ENCODE measurements at places on chromosomes 2 and 18.

DNA sequence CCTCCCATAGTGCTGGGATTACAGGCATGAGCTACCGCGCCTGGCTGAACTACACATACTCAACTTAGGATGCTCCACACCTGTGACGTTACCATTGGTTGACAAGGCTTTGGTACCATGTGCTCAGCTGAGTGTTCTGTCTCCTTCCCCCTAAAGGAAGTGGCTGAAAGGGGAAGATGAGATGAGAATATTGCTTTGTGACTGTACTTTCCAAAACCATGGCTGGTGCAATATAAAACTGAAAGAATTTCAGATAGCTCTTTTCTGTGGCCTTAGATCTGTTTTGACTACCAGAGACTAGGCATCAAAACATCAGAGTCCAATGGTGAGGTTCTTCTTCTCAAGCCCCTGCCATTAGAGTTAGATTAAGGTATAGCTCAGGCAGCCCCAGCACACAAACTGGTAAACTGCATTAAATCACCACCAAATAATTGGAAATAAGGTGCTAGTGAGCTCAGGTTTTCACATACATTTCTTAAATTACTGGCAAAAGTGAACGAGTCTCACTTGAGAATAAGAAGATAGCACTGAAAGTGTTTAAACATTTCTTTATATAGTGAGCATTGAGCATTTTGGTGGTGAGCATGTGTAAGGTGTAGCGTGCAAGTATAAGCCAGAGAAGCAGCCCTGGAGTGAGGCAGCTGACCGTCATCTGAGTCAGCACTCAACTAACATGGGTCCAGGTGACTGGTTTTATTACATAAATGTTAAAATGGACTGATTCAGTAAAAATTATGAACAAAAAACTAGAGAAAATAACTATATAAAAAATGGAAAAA, 113.5 kb upstream of the FZD5 start:
- peak; percentile 63 for DNase-seq

GRCh38 chr2:54830546-54830945, 107.1 kb downstream of the EML6 start:
- no peak for DNase-seq

DNA sequence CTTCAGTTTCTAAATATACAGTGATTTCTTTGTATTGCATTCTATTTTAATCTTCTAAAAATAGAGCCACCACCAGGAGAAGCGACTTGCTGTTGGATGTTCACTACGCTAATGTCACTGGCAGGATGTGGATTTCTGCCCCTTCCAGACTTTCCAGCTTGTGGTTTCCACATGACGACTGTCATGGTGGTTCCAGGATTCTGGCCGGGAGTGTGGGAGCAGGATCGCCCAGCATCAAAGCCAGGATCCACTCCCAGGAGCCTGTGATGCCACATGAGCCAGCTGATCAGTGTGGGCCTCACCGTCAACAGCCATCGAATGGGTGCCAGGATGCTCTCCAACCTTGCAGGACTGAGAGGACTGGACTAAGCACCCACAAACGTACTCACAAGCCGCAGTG, 148.8 kb downstream of the HDAC4 start:
- DNase-seq, result no peak

DNA sequence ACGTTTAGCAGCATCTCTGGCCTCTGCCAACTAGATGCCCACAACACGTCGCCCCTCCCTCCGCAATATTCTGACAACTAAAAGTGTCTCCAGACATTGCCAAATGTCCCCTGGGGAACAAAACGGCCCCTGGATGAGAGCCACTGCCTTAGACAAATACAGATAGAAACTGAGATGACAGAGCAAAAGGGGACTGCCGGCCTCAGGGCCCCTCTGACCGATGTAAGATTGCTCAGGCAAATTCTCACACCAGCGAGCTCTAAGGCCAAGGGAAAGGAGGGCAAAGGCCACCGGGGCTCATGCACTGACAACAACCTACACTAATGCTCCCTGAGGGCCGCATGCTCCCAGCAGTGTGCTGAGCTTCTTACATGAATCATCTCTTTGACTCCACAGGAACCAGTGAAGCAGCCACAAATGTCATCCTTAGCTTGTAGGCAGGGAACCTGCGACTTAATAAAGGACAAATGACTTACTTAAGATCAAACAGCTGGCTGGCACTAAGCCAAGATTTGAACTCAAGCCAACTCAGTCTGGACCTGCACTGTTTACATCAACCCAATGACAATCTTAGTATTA, 228.5 kb downstream of the TTC32 start:
- no peak for DNase-seq

DNA sequence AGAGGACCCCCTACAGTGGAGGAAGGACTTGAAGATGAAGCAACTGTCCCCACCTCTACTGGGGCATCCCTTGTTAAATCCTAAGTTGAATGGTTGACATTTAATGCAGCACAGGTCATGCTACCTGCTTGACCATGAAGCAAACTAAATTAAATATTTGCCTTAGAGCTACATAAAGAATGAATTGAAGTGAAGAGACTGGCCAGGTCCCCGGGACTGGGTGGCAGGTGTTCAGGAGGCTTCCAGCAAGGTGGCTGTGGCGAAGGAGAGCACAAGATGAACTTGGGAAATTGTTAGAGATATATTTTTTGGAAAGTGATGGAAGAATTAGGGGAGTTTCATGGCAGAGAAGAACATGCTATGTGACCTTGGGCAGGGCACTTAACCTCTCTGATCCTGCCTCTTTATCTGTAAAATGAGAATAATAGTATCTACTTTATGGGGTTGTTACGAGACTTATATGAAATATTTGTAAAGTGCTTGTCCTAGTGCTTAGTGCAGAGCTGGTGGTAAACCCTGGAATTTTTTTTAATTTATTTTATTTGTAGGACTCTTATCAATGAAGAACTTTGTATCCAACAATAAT, 37.3 kb downstream of the EFR3B start:
- DNase-seq, result no peak

DNA sequence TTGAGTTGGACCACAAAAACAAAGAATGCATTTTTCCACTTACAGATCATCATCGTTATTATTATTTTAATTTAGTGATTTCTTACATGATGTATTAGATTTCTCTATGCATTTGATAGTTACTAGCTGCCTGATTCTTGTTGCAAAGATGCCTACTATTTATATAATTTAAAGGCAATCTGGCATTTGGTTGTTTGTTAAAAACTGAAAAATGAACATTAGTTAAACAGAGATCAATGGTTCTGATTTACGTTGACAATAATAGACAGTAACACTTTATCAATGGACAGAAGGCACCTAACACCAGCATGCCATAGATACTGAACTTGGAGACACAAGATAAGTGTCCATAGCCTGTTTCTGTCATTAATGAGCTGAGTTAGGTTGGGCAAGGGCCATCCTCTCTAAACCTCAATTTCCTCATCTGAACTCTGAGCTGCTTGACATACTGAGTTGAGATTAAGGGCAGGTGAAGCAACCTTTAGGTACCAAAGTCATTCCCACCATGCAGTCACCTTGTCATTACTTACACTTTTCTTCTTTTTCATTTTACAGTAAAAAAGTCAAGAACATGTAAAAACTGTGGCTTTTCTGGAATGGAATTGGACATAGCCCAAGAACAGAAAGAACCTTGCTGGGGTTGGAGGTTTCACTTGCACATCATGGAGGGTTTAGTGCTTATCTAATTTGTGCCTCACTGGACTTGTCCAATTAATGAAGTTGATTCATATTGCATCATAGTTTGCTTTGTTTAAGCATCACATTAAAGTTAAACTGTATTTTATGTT, 3.1 kb downstream of the CCL20 start:
- DNase-seq, result no peak

GRCh38 chr2:168716839-168717238, 85.6 kb upstream of the NOSTRIN start:
- DNase-seq, result no peak

DNA sequence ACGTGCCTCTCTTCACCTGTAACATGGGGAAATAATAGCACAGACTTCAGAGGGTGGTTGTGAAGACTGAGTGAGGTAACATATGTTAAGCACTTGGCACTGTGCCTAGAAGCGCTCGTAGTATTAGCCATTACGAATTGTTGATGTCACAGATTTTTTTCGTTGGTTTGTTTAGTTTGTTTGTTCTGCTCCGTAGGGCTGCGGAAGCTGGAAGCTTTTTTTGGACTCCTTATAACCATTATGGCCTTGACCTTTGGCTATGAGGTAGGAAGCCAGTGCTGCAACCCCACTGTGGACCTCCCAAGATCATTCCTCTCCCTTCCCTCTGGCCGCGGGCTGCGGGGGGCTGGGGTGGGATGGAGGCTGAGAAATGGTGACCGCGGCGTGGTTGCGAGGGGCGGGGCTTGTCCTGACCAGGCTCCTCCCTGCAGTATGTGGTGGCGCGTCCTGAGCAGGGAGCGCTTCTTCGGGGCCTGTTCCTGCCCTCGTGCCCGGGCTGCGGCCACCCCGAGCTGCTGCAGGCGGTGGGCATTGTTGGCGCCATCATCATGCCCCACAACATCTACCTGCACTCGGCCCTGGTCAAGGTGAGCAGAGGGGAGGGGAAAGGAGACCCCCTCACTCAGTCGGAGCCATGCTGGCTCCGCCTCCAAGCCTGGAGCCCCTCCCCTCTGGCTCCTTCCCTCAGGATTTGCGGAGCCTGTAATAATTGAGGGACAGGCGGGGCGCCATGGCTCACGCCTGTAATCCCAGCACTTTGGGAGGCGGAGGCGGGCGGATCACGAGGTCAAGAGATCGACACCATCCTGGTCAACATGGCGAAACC, 5.5 kb downstream of the SLC11A1 start:
- DNase-seq, result peak; percentile 66

DNA sequence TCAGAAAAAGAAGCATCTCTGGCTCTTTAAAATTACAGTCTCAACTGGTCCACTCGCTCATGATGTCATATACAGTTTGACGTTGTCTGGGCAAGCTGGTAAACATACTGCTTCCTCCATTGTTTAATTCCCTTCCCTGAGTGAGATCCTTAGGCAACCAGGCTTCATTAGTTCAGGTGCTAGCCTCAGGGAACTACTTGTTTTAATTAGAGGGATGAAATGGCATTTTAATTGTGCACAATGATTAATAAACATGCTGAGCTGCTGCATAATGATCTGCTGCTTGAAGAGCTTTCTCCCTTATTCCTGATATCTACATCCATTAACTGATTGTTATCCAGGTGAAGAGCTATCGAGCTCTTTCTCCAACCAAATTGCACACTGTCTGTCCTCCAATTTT, 195.6 kb upstream of the ETAA1 start:
- no peak for DNase-seq

- no peak for DNase-seq
Measured at GRCh38 chr2:46171996-46172546, 125.1 kb upstream of the EPAS1 start.

GRCh38 chr2:97845818-97846217, 132.4 kb downstream of the ZAP70 start:
- peak; percentile 24 for DNase-seq

GRCh38 chr2:21644266-21644665, 520.5 kb downstream of the TDRD15 start:
- no peak for DNase-seq

GRCh38 chr2:157933160-157933920, 57.2 kb upstream of the ACVR1 start:
- no peak for DNase-seq

- no peak for DNase-seq
Measured at GRCh38 chr18:75223687-75224347, 13.2 kb downstream of the TSHZ1 start.

GRCh38 chr2:52341732-52342131, 1309.8 kb upstream of the NRXN1 start:
- no peak for DNase-seq

- peak; percentile 61 for DNase-seq
Measured at GRCh38 chr2:69271831-69272257, 115.2 kb downstream of the GFPT1 start.

- DNase-seq, result no peak
Measured at GRCh38 chr18:53952700-53953099, 271.8 kb downstream of the MBD2 start.

GRCh38 chr2:149291881-149292280, 38.5 kb upstream of the LYPD6 start:
- DNase-seq, result no peak

DNA sequence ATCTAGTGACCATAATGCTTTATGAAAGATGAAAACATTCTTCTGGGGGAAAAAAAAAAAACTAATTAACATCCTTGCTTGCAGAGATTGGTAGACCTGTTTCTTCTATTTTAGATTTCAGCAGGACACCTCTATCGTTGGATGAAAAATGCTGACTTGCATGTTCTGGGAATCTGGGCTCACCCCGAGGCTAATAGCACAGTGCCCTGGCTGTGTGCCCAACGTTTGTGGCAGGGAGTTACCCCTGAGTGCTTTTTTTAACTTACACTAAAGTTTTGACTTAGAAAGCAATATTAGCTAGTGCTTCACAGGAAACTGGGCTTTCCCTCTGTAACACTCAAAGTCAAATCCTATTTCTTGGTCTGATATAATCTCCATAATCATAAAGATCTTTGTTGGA, 233.2 kb downstream of the SLC8A1 start:
- no peak for DNase-seq

- DNase-seq, result peak; percentile 75
Measured at GRCh38 chr2:10042301-10043161, 819 bp upstream of the KLF11 start.

DNA sequence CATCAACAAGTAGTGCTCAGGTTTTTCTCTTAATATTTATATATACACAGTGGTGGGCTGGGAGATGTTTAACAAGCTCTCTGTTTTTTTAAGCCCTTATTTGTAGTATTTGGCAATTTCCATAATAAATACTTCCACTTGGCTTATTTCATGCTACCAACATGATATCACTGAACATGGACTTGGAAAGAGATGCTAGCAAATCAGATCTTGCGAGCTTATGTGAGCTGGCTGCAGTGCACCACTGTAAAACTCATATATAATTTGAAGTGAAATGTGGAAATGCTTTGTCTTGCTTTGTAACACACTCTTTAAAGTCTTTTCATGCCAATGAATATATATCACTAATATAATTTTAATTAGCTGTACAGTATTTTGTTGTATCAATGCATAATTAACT, 155.7 kb downstream of the ALK start:
- no peak for DNase-seq

- DNase-seq, result peak; percentile 12
Measured at GRCh38 chr2:222609381-222609780, 46.5 kb downstream of the FARSB start.

- no peak for DNase-seq
Measured at GRCh38 chr18:33749834-33750233, 171.8 kb downstream of the ASXL3 start.

DNA sequence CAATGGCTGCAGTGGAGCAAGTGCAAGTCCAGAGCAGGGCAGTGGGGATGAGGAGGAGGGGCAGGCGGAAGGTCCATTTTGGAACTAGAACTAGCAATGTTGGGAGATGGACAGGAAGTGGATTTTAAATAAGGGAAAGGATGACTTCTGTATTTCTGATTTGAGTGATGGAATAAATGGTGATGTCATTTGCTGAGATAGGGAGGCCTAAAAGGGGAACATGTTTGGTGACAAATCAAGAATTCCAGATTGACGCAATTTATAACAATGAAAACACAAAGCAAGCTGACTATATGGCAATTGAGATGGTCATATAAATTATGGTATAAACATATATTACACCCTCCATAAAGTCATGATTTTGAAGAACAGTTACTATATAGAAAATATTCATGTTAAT, 209.3 kb downstream of the SS18 start:
- peak; percentile 27 for DNase-seq

- no peak for DNase-seq
Measured at GRCh38 chr18:78402440-78402839, 577.2 kb upstream of the SALL3 start.
